Activated naive CD8-positive, alpha-beta T cell treated with anti-CD3 and anti-CD28 coated beads, Interleukin-2, amount 50 U/mL, for 16 hours (primary cell): ENCODE measurements at places on chromosomes 5 and 9.

- no peak for DNase-seq
Observed at GRCh38 chr9:86122311-86122710, 23.0 kb upstream of the GOLM1 start.

DNA sequence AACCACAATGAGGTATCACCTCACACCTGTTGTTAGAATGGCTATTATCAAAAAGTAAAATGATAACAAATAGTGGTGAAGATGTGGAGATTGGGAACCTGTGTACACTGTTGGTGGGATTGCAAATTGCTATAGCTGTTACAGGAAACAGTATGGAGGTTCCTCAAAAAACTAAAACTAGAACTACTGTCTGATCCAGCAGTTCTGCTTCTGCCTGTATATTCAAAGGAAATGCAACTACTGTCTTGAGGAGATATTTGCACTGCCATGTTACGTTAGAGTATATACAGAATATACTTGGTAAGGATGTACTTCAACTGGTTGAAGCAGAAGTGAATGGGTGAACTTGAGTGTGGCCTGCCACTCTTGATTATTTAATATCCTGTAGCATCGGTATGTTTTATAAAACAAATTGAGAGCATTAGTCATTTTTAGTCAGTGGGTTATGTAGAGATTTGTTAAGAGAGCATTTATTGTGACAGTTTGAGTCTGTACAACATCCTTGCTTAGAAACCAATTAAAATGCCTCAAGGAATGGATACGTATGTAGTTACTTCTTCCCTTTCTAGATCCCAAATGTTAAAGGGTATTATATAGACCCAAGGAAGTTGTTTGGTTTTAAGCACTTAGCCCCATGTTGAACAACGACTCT is 37.5 kb downstream of the ZCCHC7 start:
- no peak for DNase-seq

DNA sequence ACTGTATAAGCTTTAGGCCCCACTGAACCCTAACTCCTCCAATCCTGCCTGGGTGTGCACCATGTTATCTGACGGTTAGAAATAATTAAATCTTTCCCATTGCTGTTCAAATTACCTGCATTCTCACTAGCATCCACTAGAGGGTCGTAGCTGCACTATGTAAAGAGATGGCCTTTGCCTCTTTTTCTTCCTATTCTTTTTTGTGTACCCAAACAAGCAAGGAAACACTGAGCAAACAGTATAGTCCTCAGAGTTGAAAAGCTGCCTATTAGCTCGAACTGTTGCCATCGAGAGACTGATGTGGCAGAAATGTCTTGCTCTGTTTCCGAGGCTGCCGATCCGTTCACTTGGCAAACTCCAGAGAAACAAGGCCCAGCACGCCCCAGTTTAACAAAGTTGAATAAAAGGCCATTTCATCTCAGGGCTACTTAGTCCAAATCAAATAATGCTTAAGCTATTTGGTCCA is 163.8 kb upstream of the TRPM3 start:
- no peak for DNase-seq

GRCh38 chr5:176394881-176395675 is 6.5 kb downstream of the HIGD2A start:
- DNase-seq = no peak

- DNase-seq = no peak
Observed at GRCh38 chr5:31148959-31149475, 44.5 kb upstream of the CDH6 start.

- DNase-seq = no peak
Observed at GRCh38 chr5:82593481-82593880, 315.3 kb upstream of the RPS23 start.

GRCh38 chr9:1207686-1208085 is 157.5 kb downstream of the DMRT2 start:
- DNase-seq = no peak
